ENCODE measurements at places on chromosomes 11 and 22.

- no peak for DNase-seq
Measured at GRCh38 chr11:115707180-115707905, 203.1 kb upstream of the CADM1 start.

GRCh38 chr11:94731880-94732601 lies 36.1 kb upstream of the AMOTL1 start:
- no peak for DNase-seq

GRCh38 chr22:20868025-20868962 lies 9.5 kb downstream of the SNAP29 start:
- DNase-seq = no peak

DNA sequence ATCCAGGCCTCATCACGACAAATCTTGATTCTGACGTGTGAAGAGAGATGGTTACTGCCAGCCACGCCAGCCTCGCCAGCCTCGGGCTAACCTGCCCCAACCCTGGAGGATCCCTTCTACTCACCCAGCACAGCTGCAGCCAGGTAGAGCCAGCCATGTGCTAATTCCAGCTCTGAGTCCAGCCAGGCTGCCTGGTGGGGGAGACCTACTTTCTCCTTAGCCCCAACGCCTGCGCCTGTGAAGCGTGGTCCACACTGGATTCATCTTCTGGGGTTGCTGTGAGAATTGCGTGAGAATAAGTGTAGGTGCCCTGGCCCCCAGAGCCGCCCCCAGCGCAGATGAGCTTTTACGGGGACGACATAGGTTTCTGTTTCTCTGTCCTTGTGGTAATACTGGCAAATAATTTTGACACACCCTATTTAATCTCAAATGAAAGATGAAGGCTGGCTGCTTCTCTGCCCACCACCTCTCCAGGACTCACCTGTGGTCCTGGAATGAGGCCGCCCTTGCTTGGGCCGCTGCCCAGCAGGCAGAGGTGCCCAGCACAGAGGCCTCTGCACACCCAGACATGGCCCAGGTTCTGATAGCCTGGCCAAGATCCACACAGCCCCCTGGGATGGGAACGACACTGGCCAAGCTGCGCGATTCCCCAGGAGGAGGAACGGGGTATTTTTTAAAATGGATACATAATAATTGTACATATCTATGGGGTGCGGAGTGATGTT lies 528.4 kb downstream of the TBC1D22A start:
- no peak for DNase-seq

GRCh38 chr11:74020539-74020938 lies 11.7 kb upstream of the UCP3 start:
- DNase-seq = no peak

GRCh38 chr22:23044570-23044969 lies 25.7 kb upstream of the GNAZ start:
- no peak for DNase-seq

- no peak for DNase-seq
Measured at GRCh38 chr22:42958937-42959336, 56.0 kb downstream of the PACSIN2 start.

- DNase-seq = no peak
Measured at GRCh38 chr11:116173941-116174911, 598.6 kb downstream of the BUD13 start.

DNA sequence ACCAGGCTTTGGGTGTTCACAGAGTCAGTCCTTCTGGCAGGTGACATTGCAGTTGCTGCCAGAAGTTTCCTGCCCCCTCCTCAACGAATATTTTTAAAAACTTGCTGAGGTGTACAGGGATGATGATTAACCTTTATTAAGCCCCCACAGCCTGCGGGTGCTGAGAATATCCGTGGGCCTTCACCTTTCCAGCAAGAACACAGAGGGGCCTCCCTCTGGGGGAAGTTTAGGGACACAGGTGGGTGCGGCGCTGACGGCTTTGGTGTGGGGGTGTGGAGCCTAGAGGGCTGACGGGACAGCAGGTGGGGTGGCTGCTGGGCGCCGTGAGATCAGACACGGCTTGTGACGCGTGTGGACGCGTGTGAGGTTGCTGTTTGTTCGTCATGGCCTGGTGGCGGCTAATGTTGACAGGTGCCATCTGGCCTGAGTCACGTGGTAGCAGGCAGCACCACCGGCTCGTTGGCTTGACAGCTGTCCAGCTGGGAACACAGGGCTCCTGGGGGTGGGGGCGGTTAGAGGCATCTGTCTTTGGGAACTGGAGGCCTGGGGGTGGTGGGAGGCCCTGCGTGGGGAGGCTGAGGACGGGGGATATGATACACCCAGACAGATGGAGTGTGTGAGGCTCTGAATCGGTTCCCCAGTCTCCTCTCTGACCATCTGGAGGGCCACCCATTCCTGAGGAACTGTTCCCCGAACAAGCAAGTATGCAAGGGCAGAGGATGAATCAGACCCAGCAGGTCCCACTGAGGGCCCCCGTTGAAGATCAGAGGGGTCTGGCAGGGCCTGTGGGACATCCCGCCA lies 12.5 kb upstream of the LRRC10B start:
- peak; percentile 16 for DNase-seq

DNA sequence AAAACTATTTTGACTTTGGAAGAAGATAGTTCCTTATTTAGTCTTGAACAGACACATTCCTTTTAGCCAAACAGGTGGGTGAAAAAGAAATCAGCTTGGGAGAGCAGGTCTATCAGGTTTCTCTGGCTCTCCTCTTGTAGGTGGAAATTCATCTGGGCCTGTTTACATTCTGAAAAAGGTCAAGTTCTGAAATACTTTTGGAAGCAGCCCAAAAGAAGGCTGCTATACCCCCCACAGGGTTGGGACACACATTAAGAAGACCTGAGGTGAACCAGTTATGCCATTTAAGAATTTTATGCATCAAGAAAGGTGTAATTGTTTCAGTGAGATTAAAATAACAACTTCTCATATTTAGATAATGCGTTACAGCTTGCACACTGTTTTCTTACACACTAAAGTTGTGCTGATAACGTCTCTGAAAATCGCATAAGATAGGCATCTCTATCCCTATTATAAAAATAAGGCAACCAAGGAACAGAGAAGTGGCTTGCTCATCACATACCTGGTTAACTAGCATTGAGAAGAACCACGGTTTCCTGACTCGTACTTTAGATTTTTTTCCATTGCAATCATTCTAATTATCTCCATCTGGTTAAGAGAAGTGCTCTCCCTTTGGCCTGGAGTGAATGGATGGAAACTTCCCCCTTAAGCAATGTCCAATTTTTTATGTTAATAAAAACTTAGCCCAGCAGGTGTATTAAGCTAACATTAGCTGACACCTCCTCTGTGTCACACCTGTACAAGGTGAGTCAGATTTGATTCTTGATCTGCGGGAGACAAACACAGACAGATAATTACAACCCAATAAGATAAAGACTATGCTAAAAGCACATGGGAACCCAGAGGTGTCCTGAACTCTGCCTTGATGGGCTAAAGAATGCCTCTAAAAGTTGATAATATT lies 60.5 kb upstream of the UCP3 start:
- DNase-seq = no peak

DNA sequence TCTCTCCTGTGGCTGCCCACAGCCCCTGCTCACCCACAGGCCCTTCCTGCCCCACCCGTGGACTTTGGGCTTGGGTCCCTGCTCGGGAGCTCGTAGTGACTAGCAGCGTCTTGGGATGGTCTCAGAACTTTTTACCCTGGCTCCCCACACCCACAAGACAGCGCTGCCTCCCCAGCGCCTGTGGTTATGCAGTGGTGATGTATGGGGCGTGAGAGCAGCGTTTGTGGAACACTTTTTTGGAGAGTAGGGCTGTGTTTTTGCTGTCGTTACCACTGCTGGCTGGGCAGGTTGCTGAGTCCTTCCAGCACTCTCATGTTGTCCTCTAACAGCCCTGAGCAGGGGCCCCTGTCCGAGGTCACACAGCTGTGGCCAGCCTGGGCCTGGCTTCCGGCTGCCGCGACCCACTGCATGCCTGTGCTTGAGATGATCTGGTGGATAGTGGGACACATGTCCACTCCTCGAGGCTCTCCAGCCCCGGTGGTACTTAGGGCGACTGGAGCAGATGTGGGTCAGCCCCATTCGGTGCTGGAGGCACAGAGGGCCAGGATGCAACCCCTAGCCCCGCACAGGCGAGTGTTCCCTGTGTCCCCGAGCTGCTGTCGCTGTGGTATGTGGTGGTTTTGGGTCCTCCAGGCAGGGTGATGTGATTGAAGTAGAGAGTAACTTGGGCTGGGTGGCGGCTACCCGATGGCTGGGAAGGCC lies 7.1 kb upstream of the GRAMD4 start:
- DNase-seq = no peak

DNA sequence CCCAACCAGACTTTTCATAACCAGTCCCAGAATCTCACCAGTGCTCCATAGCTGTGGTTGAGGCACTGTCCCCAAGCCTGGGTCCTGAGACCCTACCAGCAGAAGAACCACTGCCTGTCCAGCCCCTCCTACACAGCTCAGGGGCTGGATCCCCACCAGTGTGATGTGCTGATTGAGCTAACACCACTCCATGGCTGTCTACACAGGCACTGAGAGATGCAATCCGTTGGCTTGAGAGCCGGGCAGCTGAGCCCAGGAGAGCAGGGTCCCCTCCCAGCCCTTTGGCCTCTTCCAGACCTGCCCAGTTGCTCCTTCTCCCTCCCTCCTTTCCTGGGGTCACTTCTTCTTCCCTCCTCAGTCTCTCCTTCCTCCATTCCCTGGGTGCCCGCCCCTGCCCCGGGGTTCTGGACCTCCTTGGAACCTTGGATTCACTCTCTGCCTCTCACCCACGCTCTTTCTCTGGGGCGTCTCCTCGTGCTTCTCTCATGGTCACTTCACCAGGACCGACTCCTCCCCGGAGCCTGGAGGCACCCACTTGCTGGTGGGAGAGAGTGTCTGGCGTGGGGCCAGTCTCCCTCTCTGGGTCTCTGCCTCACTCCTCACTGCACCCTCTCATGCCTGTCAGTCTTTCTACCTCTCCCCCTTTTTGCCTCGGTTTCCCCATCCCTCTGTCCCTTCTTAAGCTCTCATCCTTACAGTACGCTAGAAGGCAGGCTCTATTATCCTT lies 706 bp upstream of the SCYL1 start:
- no peak for DNase-seq

GRCh38 chr11:93403930-93404329 lies 73.4 kb downstream of the DEUP1 start:
- no peak for DNase-seq

DNA sequence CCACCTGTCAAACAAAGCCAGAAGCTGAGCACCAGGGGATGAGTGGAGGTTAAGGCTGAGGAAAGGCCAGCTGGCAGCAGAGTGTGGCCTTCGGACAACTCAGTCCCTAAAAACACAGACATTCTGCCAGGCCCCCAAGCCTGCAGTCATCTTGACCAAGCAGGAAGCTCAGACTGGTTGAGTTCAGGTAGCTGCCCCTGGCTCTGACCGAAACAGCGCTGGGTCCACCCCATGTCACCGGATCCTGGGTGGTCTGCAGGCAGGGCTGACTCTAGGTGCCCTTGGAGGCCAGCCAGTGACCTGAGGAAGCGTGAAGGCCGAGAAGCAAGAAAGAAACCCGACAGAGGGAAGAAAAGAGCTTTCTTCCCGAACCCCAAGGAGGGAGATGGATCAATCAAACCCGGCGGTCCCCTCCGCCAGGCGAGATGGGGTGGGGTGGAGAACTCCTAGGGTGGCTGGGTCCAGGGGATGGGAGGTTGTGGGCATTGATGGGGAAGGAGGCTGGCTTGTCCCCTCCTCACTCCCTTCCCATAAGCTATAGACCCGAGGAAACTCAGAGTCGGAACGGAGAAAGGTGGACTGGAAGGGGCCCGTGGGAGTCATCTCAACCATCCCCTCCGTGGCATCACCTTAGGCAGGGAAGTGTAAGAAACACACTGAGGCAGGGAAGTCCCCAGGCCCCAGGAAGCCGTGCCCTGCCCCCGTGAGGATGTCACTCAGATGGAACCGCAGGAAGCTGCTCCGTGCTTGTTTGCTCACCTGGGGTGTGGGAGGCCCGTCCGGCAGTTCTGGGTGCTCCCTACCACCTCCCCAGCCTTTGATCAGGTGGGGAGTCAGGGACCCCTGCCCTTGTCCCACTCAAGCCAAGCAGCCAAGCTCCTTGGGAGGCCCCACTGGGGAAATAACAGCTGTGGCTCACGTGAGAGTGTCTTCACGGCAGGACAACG lies 11.7 kb downstream of the CXCR5 start:
- no peak for DNase-seq

- DNase-seq = no peak
Measured at GRCh38 chr22:39169797-39170466, 17.5 kb upstream of the CBX7 start.

DNA sequence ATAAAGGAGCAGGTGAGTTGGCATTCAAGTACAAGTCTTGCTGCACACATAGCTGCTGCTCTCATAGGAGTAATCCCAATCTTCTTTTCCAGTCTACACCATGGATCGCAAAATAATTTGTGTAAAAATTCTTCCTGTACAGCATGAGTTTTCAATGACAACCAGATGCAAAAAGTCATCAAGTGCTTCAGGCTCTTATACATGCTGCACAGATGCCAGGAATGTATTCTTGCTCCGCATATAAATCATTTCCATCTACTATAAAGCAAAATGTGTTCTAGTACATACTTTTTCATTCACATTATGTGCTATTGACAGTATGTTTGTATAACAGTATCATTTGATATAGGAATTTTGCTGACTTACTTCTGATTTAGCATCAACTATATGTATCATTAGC lies 35.4 kb downstream of the NXPE2 start:
- no peak for DNase-seq

DNA sequence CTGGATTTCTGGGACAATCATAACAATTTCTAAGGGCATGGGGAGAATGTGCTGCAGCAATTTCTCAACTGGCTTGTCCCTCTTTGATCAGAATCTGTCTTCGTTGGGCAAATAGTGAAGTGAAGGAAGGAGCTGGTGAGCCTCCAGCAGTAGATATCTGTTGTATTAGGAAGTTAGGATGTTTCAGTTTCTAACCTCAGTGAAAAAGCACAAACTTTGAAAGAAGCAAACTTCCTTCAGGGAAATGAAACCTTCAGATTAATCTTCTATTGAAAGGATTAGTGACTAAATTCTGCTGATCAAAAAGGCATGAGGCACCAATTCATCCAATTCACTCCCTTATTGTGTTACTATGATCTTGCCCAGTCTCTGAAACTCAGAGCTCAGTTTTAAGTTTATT lies 24.3 kb downstream of the LMO2 start:
- no peak for DNase-seq

DNA sequence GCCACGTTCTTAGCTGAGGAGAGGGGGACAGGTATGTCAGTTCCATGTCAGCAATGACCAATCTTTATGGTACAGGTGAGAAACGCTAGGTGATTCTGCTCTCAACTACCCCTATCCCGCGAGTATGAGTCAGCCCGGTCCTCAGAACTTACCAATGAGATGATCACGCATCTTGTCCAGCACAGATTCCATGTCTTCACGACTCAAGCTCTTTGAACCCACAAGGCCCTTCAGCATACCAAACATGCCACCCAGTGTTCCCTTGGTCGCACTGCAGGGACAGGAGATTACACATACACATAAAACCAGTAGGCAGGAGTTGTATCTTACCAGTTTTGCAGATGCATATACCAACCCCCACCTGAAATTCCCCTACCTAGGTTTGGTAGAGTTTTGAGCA lies 2.9 kb downstream of the SRPRA start:
- no peak for DNase-seq

DNA sequence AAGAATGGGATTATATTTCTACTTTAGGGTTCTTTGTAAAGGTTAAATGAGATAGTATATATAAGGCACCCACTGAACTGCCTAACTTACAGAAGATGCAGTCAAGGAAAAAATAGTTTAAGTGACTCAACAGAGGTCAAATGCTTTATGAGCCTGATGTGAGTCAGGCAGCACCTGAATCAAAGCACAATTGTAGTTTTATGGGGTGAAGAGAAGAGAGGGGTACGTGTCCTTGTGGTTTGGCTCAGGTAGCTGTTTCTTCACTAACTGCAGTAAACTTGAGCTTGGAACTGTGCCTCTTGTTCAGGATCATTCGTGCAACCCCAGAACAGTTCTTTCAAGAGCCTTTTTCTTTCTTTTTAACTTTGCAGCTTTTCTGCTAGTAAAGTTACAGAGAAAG lies 125.2 kb upstream of the SPON1 start:
- DNase-seq = no peak
